Cortex of kidney (tissue), 1 donor: ENCODE measurements at places on chromosomes 3 and 15.

DNA sequence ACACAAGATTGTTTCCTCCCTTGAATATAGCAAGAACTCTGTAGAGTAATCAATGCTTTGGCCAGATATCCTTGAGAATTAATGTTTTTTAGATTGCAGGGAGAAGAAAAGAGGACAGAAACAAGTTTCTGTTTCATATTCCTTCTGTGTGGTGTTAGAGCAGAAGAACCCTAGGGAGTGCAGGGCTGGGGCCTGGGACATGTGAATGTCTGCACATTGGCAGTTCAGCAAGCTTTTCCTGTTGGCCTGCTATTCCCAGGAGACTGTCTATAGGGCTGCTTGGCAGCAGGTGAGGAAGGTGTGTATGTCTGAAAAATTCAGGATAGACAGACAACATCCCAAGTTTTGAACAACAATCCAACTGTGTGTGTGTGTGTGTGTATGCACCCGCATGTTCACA is 13.6 kb upstream of the CNBP start:
- DNase-seq, result no peak

- no peak for DNase-seq
Measured at GRCh38 chr15:99253381-99254090, 2.3 kb downstream of the LRRC28 start.

DNA sequence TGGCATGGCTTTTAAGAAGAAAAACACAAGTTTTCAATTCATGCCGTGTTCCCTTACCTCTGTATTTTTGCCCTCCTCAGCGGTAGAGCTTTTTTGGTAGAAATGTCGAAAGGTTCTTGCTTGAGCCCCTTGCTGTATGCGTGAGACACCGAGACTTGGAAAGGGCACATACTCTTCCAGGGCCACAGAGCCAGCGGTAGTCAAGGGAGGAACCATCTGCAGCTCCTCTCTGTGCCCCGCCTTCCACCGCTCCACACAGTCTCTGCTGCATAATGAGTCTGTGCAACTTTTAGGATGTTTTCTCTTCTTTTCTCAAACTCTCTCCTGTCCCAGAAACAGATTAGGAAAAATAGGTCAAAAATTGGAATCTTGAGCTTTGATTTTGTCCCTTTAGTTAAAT is 77.5 kb downstream of the LPP start:
- DNase-seq, result no peak

GRCh38 chr3:120743556-120744195 is 1.1 kb downstream of the GTF2E1 start:
- DNase-seq, result no peak

GRCh38 chr3:18245721-18246120 is 179.4 kb downstream of the SATB1 start:
- no peak for DNase-seq

DNA sequence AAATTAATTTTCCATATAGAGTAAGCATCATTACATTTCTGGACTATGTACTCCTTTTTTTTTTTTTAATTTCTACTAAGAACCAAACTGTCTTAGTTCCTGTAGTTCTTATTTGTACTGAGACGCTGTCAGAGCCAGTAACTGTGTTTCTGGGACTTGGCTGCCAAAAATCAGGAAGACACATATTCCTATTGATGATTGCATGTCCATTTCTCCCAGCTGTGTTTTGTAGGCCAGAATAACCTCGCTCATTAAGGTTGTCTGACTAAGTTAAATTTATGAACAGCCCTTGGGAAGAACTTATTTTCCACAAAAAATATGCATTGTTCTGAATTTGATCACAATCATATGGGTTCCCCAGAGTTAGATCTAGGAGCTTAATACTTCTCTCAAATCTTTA is 29.5 kb downstream of the PLSCR5 start:
- DNase-seq, result no peak

DNA sequence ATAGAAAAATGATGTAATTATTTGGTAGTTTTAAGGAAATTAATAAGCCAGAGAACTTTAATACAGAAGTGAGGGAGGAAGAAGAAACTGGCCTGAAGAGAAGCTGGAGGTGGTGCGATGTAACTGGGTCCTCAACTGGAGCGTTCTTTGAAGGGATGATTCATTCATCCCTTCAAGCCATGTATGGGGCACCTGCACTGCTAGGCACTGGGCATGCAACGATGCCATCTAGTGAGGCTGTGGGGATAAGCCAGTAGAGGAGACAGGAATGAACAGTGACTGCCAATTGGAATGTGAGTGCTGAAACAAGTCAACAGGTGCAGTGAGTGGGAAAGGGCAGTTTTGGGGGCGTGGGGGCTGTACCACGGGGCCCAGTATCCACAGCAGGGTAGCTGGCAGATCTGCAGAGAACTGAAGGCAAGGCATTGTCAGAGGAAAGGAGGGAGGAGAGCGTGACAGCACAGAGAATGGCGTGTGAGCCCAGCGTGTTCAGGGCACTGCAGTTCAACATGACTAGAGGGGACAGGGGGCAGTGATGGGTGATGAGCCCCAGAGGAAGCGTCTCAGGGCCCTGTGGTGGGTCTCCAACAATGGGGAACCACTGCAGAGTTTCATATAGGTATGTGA is 3.8 kb upstream of the KIF23 start:
- no peak for DNase-seq

GRCh38 chr15:55247311-55247710 is 42.3 kb downstream of the RAB27A start:
- no peak for DNase-seq

- no peak for DNase-seq
Measured at GRCh38 chr3:52221563-52222318, 3.7 kb downstream of the TLR9 start.

- no peak for DNase-seq
Measured at GRCh38 chr3:74613060-74613459, 1.4 kb downstream of the CNTN3 start.

DNA sequence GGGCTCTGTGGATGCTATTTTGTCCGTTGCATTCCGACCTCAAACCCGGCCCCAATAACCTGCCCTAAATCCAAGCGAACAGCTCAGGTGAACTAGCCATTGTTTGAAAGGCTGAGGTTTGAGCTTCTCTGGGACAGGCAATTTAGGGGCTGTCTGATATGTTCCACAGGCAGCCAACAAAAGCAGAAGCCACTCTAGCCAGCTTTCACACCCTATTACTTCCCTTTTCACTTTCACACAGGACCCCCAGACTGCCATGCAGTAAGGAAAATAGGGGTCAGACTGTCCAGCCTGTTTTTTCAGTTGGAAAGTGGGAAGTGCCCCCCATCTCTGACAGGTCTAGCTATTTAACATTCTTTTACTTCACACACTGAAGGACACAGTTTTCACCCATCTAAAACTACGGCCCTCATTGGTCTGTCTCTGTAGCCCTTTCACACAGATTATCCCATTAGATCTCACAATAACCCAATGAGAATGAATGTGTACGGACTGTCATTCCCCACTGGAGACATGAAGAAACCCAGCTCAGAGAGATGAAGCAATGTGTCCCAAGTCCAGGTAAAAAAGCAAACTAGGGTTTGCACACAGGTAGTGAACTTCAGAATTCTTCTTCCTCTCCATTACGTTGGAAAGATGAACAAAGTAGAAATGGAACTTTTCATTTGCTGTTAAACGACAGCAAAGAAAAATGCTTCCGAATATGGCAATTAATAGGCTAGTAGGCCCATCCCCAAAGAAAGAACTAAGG is 1.9 kb downstream of the CCDC12 start:
- DNase-seq, result no peak

GRCh38 chr3:124558991-124559845 is 171.0 kb upstream of the UMPS start:
- DNase-seq, result no peak

DNA sequence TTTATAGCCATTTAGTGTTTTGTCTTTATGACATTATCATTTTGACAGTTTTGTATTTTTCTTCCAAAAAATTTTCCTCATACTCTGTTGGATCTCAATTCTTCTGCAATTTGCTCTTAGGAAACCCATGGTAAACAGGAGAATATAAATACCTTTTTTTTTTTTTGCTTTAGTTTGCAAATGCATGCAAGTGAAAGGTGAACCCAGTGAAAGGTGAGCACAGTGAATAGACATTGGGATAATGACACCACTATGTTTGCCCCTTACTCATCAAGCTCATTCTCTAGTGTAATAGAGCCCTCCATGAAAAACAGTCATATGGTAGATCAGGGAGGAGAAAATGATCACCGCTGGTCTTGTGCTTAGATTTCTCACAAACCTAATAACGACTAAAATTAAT is 59.0 kb upstream of the TRPC1 start:
- DNase-seq, result no peak

DNA sequence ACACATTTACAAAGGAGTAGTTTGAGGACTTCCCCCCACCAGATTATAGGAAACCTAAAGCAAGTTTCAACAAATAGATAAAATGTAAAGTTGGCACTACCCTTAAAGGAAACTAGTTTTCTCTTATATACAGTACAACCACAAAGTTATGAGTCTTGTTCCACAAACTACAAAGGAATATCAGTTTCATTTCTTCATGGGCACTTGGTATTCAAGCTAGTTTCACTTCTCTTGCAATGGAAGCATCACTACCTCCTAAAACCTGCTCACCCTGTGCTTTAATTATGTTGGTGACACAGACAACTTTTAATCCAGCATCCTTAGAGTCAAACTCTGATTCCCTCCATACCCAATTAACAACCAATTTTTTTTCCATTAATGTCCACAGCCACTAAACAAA is 707.0 kb downstream of the ROBO2 start:
- no peak for DNase-seq

GRCh38 chr3:121736112-121736511 is 13.4 kb downstream of the GOLGB1 start:
- no peak for DNase-seq

DNA sequence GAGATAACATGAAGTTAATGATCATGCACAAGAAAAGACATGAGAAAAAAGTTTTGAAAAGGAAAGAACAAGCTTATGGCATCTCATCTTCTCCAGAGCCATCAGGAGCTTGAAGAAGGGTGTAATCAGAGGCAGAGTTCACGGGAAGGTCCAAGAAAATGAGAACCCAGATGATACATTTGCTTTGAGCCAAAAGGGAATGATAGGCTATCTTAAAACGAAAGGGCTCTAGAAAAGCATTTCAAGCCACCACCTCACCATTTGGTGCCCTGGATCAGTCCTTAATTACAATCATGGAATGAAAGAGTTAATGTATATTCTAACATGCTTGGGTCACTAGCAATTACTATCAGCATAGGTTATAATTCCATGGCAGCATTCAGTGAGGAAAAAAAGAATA is 781.8 kb downstream of the ROBO1 start:
- no peak for DNase-seq

DNA sequence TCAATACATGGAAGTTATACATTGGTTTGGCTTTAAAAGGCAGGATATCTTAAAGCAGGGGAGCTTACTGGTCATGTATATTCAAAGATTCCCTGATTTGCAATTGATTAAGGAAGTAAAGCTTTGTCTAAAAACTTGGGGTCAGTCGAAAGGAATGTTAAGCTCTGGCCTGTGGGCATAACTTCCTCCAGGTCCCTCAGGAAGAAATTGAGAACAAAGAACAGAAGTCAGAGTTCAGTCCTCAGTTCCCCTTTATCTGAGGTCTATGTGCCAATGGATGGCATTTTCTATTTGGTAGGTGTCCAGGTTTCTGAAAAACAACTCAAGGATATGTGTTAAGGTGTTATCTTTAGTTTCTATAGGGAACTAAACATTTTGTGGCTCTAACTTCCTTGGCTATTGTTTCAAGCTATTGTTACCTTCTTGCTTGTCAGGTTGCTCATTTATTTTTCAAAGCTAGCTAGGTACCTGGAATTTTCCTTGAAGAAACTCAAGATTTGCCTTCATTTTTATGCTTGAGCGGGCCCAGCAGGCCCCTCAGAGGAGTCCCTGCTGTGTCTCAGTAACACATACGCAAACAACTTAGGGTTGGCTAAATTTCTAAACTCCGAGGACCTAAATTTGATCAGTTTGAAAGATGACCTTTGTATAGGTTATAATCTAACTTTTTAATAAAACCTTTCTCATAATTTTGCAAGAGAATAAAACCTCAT is 135.0 kb upstream of the UBE2E2 start:
- DNase-seq, result no peak

- DNase-seq, result no peak
Measured at GRCh38 chr3:195150181-195151118, 120.5 kb downstream of the XXYLT1 start.

- no peak for DNase-seq
Measured at GRCh38 chr3:52119099-52119498, 35.1 kb downstream of the POC1A start.

DNA sequence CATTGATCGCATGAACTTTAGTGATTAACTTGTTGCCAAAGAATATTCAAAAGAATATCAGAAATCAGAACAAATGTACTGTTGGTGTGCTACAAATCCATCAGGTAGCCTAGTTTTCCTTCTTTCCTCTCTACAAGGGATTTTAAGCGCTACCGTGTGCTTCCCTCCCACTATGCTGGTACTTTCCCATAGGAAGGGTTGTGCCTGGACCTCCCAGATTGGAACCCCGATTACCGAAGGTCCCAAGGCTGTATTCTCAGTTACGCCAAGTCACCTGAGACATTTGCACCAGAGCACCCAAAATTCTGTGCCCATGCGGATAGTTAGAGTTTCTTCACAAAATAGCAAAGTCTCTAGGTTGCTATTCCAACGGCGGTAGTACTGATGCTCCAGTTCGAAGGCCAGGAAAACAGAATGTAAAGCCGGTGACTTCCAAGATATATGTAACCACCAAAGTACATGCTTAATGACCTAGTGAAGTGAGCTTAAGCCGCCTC is 23.4 kb upstream of the GATM start:
- no peak for DNase-seq
